ENCODE measurements at places on chromosomes 2 and 18.

GRCh38 chr2:20423847-20424246, 23.0 kb upstream of the RHOB start:
- H3K27ac ChIP-seq: peak overlapping the region; percentile 71
- peak overlapping the region; percentile 25 for H3K4me3 ChIP-seq
- peaks cover 14% of the 10 kb centered on the region for H3K27me3 ChIP-seq
- no peak for DNase-seq

DNA sequence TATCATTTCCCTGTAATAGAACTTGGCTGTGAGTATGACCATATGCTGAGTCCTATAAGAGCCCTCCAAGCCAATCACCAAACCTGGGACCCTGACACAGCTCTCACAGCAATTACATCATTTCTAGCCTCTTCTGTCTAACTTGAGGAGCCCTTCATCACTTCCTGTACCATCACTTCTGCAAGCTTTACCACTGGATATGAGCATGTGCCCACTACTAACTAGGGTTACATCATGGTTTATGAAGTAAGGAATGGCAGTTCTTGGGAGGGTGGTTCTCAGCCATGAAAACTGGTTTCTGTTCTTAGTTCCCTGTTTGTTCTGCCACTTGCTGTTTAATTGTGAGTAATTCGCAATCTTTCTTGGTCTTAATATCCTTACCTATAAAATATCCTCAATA, 31.0 kb upstream of the EPB41L3 start:
- H3K27ac ChIP-seq: no peak overlapping the region
- H3K4me3 ChIP-seq: no peak overlapping the region

- H3K27ac ChIP-seq: no peak overlapping the region
- no peak for DNase-seq
- H3K27me3 ChIP-seq: peaks cover under 1% of the 10 kb centered on the region
- no peaks in the 10 kb centered on the region for H3K36me3 ChIP-seq
- H3K4me3 ChIP-seq: no peak overlapping the region
- H3K4me1 ChIP-seq: no peaks in the 10 kb centered on the region
Observed at GRCh38 chr2:78999406-78999805, 26.1 kb upstream of the REG3G start.

DNA sequence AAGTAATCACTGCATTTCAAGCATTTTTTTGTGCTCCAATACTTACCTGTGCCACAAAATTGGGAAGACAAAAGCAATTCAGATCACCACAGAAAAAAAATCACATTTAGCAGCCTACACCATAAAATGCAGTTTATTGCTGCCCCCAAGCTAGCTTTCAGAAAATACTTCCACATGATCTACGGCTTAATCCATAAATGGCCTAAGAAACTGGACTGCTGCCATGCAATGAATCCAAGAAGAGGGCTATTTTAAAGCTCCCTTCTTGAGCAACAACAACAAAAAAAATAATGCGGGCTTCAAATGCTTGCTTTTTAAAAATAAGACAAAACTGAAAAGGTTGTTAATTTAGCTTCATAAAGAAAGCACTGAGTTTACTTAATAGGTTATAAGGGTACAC, 272.3 kb downstream of the RAD51AP2 start:
- H3K27ac ChIP-seq: no peak overlapping the region
- H3K4me1 ChIP-seq: no peaks in the 10 kb centered on the region
- H3K4me3 ChIP-seq: no peak overlapping the region
- H3K36me3 ChIP-seq: no peaks in the 10 kb centered on the region

GRCh38 chr18:5974696-5975095, 79.4 kb upstream of the TMEM200C start:
- H3K4me3 ChIP-seq: no peak overlapping the region
- no peak overlapping the region for H3K27ac ChIP-seq
- H3K4me1 ChIP-seq: no peaks in the 10 kb centered on the region
- no peaks in the 10 kb centered on the region for H3K36me3 ChIP-seq
- no peaks in the 10 kb centered on the region for H3K27me3 ChIP-seq

- H3K36me3 ChIP-seq: no peaks in the 10 kb centered on the region
- no peaks in the 10 kb centered on the region for H3K4me1 ChIP-seq
- no peak overlapping the region for H3K4me3 ChIP-seq
Observed at GRCh38 chr2:223619486-223620129, 17.4 kb upstream of the SCG2 start.

DNA sequence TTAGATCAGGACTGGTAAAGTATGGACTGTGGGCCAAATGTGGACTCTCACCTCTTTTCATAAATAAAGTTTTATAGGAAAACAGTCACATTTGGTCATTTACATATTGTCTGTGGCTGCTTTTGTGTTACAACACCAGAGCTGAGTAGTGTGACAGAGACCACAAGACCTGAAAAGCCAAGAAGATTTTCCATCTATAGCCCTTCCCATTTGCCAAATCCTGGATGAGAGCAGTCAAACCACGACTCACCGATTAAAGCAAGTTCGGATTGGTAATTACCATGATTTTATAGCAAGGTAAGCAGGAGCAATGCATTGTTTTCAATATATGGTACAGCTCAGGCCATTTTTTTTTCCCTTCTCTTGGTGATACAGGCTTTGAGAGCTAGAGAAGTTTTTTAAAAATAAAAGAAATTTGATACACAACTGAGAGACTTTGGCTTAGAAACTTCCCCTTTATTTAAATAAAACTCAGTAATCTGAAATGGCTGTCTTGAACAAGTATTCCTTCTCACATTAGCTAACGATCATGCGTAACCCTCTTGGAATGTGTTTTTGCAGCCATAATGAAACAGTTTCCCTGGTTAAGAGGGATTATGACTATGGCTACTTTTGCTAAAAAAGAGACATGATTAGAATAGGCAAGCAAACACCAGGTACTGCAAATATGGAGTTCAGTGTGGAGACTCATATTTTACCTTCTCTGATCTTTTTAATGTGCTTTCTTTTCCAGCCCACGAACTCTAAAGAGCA, 9.5 kb upstream of the MALL start:
- H3K36me3 ChIP-seq: no peaks in the 10 kb centered on the region
- no peak overlapping the region for H3K4me3 ChIP-seq
- peaks cover 10% of the 10 kb centered on the region for H3K27me3 ChIP-seq
- H3K27ac ChIP-seq: no peak overlapping the region

DNA sequence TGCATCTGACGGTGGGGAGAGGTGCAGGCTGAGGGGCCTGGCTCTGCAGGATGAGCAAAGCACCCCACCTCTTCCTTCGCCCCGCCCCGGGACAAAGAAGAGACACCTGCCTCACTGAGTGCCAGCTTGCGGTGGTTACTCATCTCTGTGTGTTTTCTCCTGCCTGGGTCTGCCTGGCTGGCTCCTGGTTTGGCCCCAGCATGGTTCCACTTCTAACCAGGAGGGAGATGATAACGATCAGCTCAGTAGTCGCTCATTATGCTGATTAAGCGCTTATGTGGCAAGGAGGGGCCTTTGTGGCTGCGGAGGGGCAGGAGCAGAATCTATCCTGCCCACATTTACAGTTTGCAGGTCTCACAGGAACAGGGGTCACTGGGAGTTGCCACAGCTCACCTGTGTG, 68.7 kb upstream of the EDAR start:
- peaks cover 4% of the 10 kb centered on the region for H3K36me3 ChIP-seq
- H3K4me1 ChIP-seq: peaks cover 13% of the 10 kb centered on the region
- no peak overlapping the region for H3K27ac ChIP-seq

GRCh38 chr2:159961037-159961436, 101.4 kb downstream of the PLA2R1 start:
- peaks cover 3% of the 10 kb centered on the region for H3K36me3 ChIP-seq
- H3K4me3 ChIP-seq: no peak overlapping the region
- H3K27ac ChIP-seq: no peak overlapping the region
- no peaks in the 10 kb centered on the region for H3K4me1 ChIP-seq
- H3K27me3 ChIP-seq: peaks cover 25% of the 10 kb centered on the region

DNA sequence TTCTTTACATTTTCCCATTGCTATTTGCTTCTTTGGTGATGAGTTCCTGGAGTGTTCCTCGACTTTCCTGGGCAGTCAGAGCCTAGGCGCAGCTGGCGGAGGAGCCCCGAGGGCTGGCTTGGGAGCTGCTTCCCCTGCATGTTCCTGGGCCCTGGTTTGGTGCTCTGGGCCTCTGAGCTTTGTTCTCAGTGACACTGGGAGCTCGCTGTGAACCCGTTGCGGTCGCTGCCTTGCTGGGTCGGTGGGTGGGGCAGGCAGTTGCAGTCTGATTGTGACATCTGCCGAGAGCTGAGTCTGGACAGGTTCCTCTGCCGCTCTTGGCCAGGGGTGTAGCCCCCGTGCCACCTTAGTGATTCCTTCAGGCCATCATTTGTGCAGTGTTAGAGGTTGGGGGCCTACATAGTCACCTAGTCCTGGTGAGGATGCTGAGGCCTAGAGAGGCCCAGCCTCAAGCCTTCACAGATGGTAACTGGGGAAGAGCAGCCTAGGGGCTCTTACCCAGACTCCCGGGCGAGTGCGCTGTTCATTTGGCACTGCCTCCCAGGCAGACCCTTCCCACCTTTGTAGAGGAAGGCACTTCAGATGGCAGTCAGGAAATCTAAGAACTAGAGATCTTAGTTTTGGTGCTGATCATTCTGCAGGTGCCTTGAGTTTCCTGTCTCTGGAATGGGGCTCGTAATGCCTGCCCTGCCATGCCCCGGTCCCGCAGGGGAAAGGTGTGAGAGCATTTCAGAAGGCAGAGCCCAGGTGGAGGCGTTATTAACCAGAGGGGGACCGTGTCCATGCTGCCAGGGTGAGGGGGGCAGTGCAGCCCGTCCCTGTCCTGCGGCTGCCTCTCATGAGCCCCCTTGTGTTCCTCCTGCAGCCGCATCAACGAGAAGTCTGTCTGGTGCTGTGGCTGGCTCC, 8.4 kb downstream of the ASB1 start:
- H3K36me3 ChIP-seq: peaks cover 10% of the 10 kb centered on the region
- H3K4me3 ChIP-seq: no peak overlapping the region
- no peak for DNase-seq
- peak overlapping the region; percentile 27 for H3K27ac ChIP-seq
- no peaks in the 10 kb centered on the region for H3K27me3 ChIP-seq
- H3K4me1 ChIP-seq: peaks cover 42% of the 10 kb centered on the region

DNA sequence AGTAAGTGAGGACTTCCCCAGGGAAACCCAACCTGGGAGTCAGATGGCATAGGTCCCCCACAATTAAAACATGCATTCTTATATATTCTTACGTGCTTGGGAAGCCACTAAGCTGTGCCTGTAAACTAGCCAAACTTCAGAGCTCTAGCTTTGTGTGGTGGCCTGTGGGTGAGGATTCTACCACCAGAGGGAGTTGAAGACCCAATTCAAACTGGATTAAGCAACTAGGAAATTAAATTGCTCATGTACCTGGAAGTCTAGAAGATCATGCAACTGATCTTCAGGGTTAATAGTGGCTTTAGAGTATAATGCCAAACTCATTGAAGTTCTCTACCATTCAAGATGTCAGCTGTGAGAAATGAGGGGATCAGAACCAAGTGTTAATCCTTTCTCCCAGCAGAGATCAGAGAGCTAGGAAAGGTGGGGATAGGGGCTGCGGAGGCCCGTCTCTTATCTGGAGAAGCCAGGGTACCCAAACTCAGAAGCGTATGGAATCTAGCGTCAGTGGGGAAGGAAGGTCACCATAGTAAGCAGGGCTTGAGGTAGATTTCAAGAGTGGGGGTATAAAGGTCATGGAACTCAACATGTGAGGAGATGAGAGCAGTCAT, 53.2 kb upstream of the CCDC85A start:
- no peak overlapping the region for H3K27ac ChIP-seq
- no peak overlapping the region for H3K4me3 ChIP-seq

GRCh38 chr2:29954316-29954715, 32.9 kb upstream of the ALK start:
- no peak for DNase-seq
- H3K4me3 ChIP-seq: no peak overlapping the region
- H3K27me3 ChIP-seq: peaks cover 55% of the 10 kb centered on the region
- no peaks in the 10 kb centered on the region for H3K36me3 ChIP-seq
- H3K4me1 ChIP-seq: no peaks in the 10 kb centered on the region

- peak overlapping the region; percentile 91 for H3K4me3 ChIP-seq
- no peak for DNase-seq
- peaks cover 2% of the 10 kb centered on the region for H3K36me3 ChIP-seq
- peak overlapping the region; percentile 83 for H3K27ac ChIP-seq
- H3K27me3 ChIP-seq: peaks cover 10% of the 10 kb centered on the region
Observed at GRCh38 chr2:130390460-130391057, 34.7 kb downstream of the PTPN18 start.

- no peaks in the 10 kb centered on the region for H3K4me1 ChIP-seq
- no peak overlapping the region for H3K4me3 ChIP-seq
- no peak for DNase-seq
- H3K27me3 ChIP-seq: peaks cover 20% of the 10 kb centered on the region
- H3K27ac ChIP-seq: no peak overlapping the region
- H3K36me3 ChIP-seq: no peaks in the 10 kb centered on the region
Observed at GRCh38 chr2:174259981-174260380, 11.6 kb upstream of the OLA1 start.

GRCh38 chr18:3607309-3608098, 157.5 kb downstream of the TGIF1 start:
- H3K4me3 ChIP-seq: no peak overlapping the region
- no peak overlapping the region for H3K27ac ChIP-seq

GRCh38 chr2:200761266-200761665, 50.4 kb upstream of the BZW1 start:
- no peak overlapping the region for H3K27ac ChIP-seq
- DNase-seq: no peak
- peaks cover 5% of the 10 kb centered on the region for H3K36me3 ChIP-seq
- H3K4me3 ChIP-seq: no peak overlapping the region

DNA sequence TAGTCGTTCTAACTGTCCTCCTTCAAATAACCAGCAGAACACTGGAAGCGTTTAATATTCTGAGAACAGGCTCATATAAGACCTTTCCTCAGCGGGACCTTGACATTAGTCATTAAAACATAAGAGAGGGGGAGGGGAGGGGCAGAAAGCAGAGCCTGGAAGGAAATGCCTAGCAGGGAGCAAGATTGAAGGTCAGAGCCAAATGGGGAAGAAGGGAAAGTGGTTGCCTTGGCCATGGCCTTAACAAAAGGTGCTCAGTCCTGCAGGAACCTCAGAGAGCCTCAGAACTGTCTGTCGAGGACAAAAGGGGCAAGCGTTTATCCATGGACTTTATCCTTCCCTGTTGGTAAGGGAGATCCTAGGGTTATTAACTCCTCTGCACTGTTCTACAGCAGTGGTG, 856 bp upstream of the PLA2R1 start:
- H3K27me3 ChIP-seq: peaks cover 70% of the 10 kb centered on the region
